ENCODE measurements at places on chromosomes 7 and 10. TPM values are rescaled to one million over a fixed set of nuclear protein-coding genes. Genes with fewer than 3 reads are reported as not detected.

NKX1-2 gene
- total RNA-seq: not detected

PIP4K2A gene
- 238 TPM for total RNA-seq

PILRB gene
- total RNA-seq: 91.2 TPM

IGFBP3 gene
- 20.5 TPM for total RNA-seq

SUN3 gene
- not detected for total RNA-seq

ELN gene
- total RNA-seq: 0.22 TPM

TLX1 gene
- total RNA-seq: not detected

FAM237B gene
- total RNA-seq: not detected

LRRC18 gene
- total RNA-seq: not detected

C10orf105 gene
- 0.16 TPM for total RNA-seq

CHAT gene
- not detected for total RNA-seq

LMOD2 gene
- not detected for total RNA-seq

IFIT1B gene
- total RNA-seq: not detected

DOCK1 gene
- total RNA-seq: 0.53 TPM

ELOVL3 gene
- not detected for total RNA-seq

ZNF398 gene
- 28.4 TPM for total RNA-seq

ANKRD61 gene
- total RNA-seq: not detected

ZP3 gene
- total RNA-seq: 3.2 TPM

CAMK2B gene
- not detected for total RNA-seq

MDFIC gene
- total RNA-seq: 84.6 TPM

IMPDH1 gene
- 48.6 TPM for total RNA-seq

KCNMA1 gene
- 0.26 TPM for total RNA-seq

ELFN1 gene
- total RNA-seq: 0.07 TPM

CLDN3 gene
- total RNA-seq: 0.50 TPM

INA gene
- total RNA-seq: not detected

ALDH18A1 gene
- 24.7 TPM for total RNA-seq

GTF2IRD1 gene
- total RNA-seq: 1.3 TPM

ABCA13 gene
- not detected for total RNA-seq

CCDC126 gene
- total RNA-seq: 10.4 TPM

CRHR2 gene
- not detected for total RNA-seq

FAM25G gene
- total RNA-seq: not detected

PRPS1L1 gene
- total RNA-seq: not detected

UPK3B gene
- total RNA-seq: 10.6 TPM

PAX2 gene
- total RNA-seq: not detected

TMEM184A gene
- not detected for total RNA-seq

ENKUR gene
- total RNA-seq: not detected

BMPER gene
- total RNA-seq: not detected

SYT15 gene
- total RNA-seq: not detected

GIMAP7 gene
- total RNA-seq: 392 TPM

WDR86 gene
- total RNA-seq: 7.2 TPM

VCL gene
- total RNA-seq: 32.1 TPM

ZNF679 gene
- total RNA-seq: not detected

HGF gene
- 0.32 TPM for total RNA-seq

TMEM139 gene
- total RNA-seq: 1.6 TPM

PNLIPRP1 gene
- 2.0 TPM for total RNA-seq

GRM3 gene
- total RNA-seq: not detected

UCMA gene
- total RNA-seq: not detected

FKBP9 gene
- total RNA-seq: not detected

CPA1 gene
- total RNA-seq: 15.8 TPM

OR2A12 gene
- total RNA-seq: not detected

LRRC4 gene
- total RNA-seq: not detected

SLC16A9 gene
- total RNA-seq: 0.44 TPM

OR2A7 gene
- total RNA-seq: 1.7 TPM

OPALIN gene
- not detected for total RNA-seq

LAMB1 gene
- 1.0 TPM for total RNA-seq

OPN1SW gene
- total RNA-seq: not detected

GCK gene
- 0.41 TPM for total RNA-seq

All from T-cell (primary cell).